ENCODE measurements at places on chromosomes 11 and 22. TPM values are rescaled to one million over a fixed set of nuclear protein-coding genes. Genes with fewer than 3 reads are reported as not detected.

The GAS2 gene
- total RNA-seq = 0.56 TPM

The TMEM151A gene
- total RNA-seq = not detected

- no peak for DNase-seq
Observed at GRCh38 chr11:20364341-20364792, 853 bp downstream of the HTATIP2 start.

The SLC29A2 gene
- total RNA-seq = 2.3 TPM

DNA sequence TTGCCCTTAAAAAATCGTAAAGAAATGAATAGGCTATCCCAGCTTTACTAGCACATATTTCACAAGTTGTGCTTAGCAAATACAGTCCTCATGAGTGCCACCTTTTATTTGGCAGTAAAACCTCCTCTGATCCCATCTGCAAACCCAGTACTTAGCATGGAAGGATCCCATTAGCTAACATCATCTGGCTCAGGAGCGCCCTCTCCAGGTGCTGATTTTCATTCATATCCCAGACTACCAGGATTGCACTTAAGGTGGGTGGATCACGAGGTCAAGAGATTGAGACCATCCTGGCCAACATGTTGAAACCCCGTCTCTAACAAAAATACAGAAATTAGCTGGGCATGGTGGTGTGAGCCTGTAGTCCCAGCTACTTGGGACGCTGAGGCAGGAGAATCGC, 76.1 kb upstream of the PAX6 start:
- peak; percentile 12 for DNase-seq

The BAIAP2L2 gene
- total RNA-seq = not detected

- DNase-seq = peak; percentile 3
Observed at GRCh38 chr22:46062971-46063631, 86.1 kb upstream of the WNT7B start.

GRCh38 chr11:130162733-130163132, 3.2 kb downstream of the ST14 start:
- no peak for DNase-seq

The MYEOV gene
- not detected for total RNA-seq

DNA sequence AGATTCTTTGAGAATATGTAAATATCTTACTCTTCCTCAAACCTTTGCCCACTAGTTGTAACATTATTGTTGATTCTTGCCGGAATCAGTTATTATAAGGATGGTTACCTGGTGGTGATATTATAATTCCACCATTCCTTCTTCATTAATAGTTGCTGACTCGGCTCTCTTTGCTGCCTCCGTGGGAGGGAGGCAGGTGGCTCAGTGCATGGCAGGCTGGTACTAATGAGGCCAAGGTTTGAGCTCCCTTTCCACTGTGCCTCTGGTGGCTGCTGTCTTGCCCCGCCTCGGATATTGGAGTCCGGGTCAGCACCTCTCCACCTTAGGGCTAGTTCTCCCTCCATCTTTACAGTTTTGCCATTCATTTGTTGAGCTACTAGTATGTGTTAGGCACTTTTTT, 12.7 kb downstream of the CD6 start:
- no peak for DNase-seq

DNA sequence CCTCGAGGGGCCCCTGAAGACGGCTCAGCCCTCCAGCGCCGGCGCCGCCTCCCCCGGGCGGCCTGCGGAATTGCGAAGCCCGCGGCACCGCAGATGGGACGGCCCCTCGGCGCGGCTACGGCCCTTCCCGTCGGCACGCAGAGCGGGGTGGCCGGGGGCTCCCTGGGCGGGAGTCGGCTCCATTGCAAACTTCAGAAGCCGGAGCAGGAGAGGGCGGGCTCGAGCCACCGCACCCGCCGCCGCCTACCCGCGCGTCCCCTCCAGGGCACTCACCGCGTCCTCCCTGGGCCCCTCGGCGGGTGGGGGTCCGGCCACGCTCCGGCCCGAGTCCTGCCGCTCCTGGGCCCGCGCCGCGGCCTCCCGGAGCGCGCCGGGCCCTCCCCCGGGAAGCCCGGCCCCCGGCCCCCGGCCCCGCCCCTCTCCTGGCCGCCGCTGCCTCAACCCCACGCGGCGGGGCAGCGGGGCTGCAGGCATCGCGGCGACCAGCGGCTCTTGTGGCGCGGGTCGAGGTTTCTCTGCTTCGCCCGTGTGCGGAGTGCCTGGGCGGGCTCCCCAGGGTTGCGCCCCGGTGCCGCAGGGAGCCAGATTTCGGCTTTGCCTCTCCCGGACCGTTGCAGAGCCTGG, at the start of gene PACSIN3:
PACSIN3 (minus strand) TSS at position 359 of the 624 bp plus-strand sequence. CDS start 3,707 bp downstream, outside the sequence.
- DNase-seq = peak; percentile 60

The SAA4 gene
- not detected for total RNA-seq

DNA sequence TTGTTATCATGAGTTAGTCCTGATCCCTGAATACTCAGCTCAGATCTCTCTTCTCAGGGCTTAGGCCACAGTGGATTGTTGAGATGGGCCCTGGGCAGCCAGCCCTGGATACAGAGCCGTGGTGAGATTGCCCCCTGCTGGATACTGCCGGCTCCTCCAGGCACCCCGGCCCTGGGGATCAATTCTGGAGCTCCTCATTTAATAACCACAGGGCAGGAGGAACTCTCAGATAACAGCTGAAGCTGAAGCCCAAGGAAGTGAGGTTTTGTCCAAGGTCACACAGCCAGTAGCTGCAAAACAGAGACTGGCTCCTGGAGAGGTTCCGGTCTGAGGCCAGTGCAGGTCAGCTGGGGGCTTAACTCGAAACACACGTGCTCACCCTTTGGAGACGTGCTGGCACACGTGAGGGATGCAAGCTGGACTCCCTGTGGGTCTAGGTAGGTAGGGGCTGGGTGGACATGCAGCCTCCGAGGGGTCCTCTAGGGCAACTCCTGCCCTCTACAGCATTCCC, 16.0 kb downstream of the USH1C start:
- peak; percentile 68 for DNase-seq

DNA sequence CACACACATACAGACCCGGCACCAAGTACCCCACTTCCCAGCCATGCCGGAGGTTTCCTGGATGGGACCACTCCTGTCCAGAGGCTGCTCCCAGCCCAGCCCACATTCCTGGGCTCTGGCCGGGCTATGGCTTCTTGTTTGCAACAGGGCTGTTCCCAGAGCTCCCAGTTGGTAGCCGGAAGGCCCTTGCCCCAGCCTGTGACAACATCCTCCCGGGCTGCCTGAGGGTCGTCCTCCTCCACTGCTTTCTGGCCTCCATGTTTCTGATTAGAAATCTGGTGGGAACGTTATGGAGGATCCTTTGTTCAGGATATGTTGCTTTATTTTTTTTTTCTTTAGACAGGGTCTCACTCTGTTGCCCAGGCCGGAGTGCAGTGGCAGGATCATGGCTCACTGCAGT, 952 bp upstream of the CYP2D6 start:
- DNase-seq = no peak
